ENCODE measurements at places on chromosomes 5 and 9. TPM values are rescaled to one million over a fixed set of nuclear protein-coding genes. Genes with fewer than 3 reads are reported as not detected.
A peak's percentile ranks its signal among the peaks of the same experiment; 100 is the strongest.

GRCh38 chr9:36389590-36389989 lies 10.5 kb downstream of the RNF38 start:
- no peak for DNase-seq

TMEFF1 gene
- polyA plus RNA-seq, result 4.4 TPM

- no peak for DNase-seq
Measured at GRCh38 chr5:5304361-5305020, 118.0 kb upstream of the ICE1 start.

GRCh38 chr5:148976569-148977381 lies 86.1 kb downstream of the SH3TC2 start:
- no peak for DNase-seq

- no peak for DNase-seq
Measured at GRCh38 chr9:123725389-123725788, 204.5 kb downstream of the DENND1A start.

DNA sequence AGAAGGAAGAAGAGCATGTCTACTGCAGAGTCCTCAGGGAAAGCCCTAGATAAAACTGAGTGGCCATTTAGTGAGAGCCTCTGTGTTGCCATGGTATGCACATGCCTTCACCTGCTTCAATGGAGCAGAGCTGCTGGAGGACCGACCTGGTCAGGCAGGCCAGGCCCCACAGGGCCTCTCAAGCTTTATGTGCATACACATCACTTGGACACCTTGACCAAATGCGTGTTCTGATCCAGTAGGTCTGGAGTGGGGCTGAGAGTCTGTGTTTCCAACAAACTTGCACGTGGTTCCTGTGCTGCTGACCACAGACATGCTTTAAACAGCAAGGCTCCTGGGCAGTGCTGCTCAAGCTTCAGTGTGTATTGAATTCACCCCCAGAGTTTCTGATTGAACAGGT lies 51.4 kb upstream of the SLC2A8 start:
- no peak for DNase-seq

GRCh38 chr5:45262061-45262590 lies 434.1 kb downstream of the HCN1 start:
- DNase-seq, result no peak

SNCB gene
- polyA plus RNA-seq, result not detected

FBXO38 gene
- polyA plus RNA-seq, result 39.8 TPM

DNA sequence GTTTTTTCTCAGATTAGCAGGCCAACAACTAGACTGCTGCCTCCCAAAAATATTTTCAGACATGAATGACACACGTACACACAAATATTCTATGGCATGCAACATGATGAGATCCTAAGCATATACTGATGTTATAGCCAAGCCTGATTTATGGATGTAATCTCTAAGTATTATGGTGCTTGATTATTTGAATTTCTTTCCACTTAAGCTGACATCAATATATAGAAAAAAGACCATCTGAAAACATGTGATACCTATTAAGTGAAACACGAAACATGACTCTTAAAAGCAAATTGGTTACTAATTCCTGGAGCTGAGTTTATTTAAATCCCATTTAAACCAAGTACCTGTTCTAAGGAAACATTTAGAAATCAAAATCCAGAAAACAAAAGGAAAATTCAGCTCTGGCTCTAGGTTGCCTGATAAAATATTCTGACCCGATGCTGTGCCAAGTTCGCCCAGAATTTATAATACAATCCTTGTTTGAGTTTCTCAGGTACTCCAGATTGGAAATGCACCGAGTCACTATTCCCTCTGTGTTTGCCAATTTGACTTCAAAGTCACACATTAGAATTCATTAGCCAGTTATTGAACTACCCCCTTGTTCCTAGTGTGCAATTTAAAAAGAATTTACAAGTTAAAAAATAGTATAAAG lies 548.6 kb downstream of the CSNK1G3 start:
- no peak for DNase-seq

GRCh38 chr5:142670804-142671203 lies 15.1 kb downstream of the FGF1 start:
- DNase-seq, result peak; percentile 52

LECT2 gene
- 4.1 TPM for polyA plus RNA-seq

DNA sequence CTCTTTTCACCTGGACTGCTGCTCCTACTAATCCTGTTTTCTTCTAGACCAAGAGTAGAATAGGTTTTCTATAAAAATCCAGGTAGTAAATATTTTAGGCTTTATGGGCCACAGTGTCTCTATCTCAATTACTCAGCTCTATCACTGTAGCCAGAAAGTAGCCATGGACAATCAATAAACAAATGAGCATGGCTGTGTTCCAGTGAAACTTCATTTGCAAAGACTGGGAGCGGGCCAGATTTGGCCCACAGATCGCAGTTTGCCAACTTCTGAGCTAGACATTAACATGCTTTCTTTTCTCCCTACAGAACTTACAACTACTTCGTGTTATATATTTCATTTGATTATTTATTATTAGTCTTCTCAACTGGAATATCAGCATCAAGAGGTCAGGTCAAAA lies 30.2 kb downstream of the BRINP1 start:
- no peak for DNase-seq

DNA sequence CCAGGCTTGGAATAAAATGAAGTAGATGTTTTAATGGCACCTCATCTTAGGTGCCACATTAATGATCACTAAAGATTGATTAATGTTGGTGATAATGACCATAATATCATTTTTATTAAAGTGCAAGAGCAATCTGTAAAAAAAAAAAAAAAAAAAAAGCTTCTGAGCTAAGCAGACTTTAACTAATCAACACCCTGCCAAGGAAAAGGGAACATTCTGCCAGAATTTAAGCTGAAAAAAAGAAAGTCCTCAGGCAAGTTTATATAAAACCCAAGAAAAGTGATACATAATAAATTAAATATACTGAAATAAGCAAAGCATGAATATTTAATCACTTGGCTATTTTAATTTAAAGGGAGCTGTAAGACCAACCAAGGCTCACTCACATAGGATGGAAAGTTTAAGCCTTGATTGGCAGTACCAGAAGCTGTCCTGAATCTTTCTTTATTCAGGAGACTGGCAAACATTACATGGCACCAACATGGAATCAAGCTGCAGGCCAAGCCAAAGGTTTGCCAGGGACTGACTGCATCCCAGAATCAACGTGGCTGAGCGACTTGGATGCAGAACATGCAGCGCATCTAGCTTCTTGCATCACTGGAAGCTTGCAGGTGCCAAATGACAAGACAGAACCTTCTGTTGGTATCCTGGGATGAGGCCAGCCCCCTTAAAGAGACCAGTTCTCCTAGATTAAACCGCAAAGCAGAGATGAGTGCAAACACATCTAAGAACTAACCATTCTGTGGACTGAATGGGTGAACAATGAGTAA lies 413.6 kb downstream of the ENC1 start:
- no peak for DNase-seq

GRCh38 chr5:168340487-168340886 lies 49.0 kb downstream of the WWC1 start:
- DNase-seq, result no peak

- DNase-seq, result no peak
Measured at GRCh38 chr5:40502736-40503135, 177.0 kb upstream of the PTGER4 start.

DNA sequence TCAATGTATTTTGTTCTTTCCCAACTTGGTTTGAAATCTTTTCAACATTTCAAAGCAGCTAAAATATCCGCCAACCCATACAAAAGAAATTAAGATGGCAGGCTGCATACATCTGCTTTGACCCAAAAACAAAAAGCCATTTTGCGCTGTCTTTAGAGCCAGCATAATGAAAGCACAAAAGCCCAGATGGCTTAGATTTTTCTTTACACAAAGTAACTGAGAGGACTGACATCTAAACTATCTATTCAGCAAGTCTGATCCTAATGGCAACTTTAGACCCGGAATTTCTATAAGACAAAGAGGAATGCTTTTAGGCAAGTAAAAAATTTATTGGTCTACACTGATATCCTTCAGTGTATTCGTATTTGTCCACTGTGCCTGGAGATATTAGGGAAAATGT lies 86.3 kb downstream of the MYO10 start:
- DNase-seq, result no peak

LCP2 gene
- 3.1 TPM for polyA plus RNA-seq

IFNA21 gene
- polyA plus RNA-seq, result not detected

INSL4 gene
- not detected for polyA plus RNA-seq

C9orf153 gene
- not detected for polyA plus RNA-seq

CDC23 gene
- 56.0 TPM for polyA plus RNA-seq

- no peak for DNase-seq
Measured at GRCh38 chr5:5738797-5739489, 316.5 kb downstream of the ICE1 start.
